Inflammatory macrophage treated with lipopolysaccharide for 4 hours (primary cell): ENCODE measurements at places on chromosomes 6 and 20.

GRCh38 chr6:155190677-155191076 is 73.1 kb upstream of the CLDN20 start:
- no peak for DNase-seq

GRCh38 chr20:17172836-17173516 is 53.9 kb upstream of the PCSK2 start:
- DNase-seq: no peak

DNA sequence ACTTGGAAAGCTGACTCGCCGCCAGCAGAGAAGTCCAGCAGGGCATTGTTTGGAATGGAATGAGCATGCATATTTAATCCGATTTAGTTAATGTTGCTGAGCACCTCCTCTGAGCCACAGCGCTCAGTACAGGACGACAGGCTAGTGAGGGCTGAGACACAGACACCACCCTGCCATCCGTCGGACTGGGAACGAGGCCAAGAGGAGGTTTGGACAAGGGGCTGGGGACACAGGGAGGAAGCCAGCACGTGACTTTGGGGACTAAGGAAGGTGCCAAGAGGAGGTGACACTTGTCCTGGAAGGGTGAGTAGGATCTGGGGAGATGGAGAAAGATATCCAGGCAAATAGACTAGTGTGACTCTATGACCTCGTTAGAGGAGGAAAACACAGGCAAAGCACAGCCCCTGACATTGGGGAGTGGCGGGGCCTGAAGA is 152.5 kb upstream of the ECI2 start:
- no peak for DNase-seq

GRCh38 chr6:46221222-46221793 is 50.5 kb upstream of the ENPP5 start:
- DNase-seq: peak; percentile 53

- DNase-seq: no peak
Measured at GRCh38 chr20:58710481-58711265, 18.1 kb downstream of the NPEPL1 start.

DNA sequence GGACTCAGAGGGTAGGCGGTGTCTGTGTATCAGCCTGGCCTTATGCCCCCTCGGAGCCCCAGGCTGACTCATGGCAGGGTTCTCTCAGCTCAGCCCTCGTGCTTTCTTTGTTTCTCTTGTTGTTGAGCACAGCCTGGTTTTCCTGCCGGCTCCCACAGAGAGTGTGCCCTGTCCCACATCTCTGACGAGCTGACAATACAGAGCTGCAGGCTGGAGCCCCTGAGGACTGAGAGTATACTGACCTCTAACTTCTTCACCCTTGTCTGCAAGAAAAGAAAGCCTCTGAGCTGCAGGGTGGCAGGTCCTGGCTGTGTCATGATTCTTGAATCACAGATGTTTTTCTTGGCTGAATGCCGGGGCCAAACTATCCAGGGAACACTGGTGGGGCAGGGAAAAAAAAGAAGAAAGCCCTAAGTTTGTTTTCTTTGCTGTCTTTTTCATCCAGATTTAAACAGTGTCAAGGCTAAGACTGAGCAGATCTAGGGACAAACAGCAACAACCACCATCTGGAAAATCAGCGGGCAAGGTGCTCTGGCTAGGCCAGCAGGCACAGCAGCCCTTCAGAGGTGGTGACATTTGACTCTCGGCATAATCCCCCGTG is 63.3 kb upstream of the ZNF133 start:
- DNase-seq: no peak

DNA sequence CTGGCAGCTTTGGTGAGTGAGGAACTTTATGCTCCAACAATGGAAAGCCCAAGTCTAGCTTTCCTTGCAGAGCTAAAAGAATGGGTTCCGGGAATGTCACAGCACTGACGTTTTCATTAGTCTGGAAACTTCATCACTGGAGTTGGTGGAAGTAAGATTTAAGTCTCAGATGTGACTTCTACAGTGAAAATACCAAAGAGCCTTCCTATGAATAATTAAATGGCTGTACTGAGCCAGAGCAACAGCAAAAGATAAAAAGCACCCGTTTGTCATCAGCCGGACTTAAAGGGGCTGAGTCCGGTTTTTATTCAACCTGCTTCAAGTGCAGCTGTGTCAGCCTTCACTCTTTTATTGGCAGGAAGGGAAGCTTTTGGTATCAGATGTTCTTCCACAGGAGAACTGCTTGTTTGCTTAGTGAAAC is 46.5 kb upstream of the SHLD1 start:
- DNase-seq: no peak

DNA sequence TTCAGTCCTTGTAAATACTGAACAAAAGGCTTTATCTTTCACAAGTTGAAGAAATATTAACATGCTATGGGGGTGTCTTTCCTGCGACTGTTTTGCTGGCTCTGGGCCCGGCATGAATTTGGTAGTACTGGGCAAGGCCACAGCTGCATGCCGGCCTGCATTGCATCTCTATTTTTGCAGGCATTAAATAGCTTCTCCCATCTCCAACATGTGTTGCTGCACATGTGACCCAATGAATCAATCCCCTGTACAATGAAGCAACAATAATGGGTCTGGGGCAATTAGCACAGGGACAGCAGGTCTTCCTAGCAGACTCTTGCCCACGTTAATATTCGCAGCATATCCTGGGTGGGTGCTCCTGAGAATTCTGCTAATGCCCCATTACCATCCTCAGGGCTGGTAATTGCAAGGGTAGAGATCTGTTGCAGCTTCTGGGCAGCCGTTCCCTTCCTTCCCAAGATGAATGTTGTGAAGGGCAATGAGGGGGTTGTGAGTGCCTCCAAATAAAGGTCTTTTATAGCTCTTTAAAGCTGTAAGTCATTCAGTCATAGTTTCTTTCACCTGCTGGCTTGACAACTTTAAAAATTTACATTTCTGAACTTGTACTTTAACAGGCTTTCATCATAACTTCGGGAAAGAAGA is 24.3 kb upstream of the CDYL start:
- DNase-seq: no peak

GRCh38 chr6:105077596-105078385 is 102.0 kb downstream of the POPDC3 start:
- peak; percentile 36 for DNase-seq

DNA sequence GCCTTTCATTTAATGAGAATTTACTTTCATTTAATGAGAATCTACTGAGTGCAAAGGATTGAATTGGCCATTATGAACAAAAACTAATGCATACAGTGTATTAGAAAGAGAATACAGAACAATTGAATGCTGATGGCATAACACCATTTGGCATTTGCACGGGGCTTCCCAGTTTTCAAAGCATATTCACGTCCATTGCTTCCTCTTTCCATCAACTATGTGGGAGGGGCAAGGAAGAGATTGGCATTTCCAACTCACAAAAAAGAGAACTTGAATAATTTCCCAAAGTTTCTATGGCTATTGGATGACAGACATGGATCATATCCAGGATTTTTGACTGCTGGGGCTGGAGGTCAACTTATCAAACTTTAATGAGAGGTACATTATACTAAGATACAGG is 23.2 kb upstream of the ARG1 start:
- peak; percentile 32 for DNase-seq

DNA sequence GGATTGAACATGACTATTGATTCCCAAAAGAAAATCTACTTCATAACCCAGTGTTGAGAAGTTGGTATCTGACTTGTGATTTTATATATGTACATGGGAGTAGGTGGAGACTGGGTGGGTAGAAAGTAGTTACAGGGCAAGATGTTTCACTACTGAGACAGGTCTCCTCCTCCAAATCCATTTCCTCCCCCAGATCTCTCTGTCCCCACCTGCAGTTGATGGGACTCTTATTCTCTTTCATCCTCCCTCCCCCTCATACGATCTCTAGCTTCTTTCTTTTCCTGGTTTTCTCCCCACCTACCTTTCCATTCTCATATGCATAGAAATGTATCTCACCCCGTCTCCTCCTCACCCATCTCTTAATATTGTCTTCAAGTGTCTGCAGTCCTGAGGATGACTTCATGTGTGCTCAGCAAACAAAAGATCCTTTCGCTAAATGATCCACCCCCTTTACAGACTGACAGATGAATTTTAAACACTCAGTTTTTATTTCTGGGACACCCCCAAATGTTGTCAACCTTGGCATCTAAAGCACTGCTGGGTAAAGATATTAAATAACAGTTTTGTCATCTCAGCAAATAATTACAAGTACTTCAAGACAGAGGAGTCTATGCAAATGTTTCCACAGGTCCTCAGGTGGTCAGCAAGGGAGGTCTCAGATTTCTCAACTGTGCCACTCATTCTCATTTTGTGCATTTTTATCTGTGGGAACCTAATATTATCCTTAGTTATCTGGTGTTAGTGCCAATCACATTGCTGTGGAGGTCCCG is 18.7 kb upstream of the HECA start:
- no peak for DNase-seq

DNA sequence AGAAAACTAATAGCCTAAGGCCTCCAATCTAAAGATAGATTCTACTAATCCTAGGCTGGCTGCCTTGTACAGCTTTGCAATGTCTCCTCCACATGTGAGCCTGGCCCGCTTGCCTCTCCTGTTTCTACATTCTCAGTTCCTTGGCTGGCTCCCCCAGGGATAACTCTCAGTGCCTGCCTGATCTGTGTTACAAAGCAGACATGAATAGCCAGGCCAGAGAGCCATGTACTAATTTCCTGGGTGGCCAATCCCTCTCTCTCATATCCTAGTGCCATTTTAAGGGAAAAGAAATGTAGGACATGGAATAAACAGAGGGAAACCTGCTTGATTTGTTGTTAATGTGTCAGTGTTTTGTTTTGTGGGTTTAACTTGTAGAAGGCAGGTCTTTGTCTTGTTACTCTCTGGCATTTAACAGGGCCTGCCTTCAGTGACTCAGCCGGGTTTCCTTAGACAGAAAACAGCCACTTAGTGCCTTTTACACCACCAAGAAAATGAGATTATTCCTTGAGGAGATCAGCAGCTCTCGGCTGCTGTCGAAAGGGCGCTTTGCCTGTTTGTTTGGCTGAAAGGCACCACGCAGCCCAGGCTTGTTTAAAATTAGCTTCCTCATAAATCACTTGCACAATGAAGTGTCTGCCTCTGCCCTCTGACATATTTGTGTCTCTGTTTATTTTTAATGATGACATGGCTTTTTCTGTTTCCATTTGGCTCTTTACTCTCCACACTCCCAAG is 702.7 kb downstream of the MAFB start:
- peak; percentile 43 for DNase-seq

GRCh38 chr6:20661721-20662120 is 127.5 kb downstream of the CDKAL1 start:
- DNase-seq: peak; percentile 9

DNA sequence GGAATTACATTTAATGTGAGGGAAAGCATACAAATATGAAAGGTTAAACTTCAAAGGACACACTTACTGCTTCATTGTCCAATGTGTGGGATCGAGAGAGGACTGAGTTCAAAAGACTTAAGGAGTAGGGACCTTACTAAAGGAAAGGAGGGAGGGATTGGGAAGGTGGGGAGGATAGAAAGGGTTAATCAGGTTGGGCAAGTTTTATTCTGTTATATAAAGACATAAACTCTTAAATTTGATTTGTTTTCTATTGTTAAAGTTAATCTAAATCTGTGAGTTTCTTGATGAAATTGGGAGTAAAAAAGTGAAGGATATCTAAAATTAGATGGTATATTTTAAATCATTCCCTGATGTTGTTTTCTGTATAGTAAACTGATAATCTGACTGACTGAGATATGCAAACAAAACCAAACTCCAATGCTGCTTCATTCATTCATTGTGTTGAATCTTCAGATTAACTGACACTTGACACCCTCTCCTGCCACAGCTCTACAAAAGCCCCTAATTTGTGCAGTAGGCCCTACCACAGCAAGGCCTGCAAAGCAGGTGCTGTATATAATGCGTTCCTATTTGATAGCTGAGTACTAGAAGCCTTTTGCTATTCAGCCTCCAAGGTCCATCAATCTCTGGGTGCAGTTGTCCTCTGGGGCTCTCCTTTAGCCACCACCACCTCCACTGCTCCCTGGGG is 1.3 kb upstream of the UBE2J1 start:
- DNase-seq: no peak

- peak; percentile 73 for DNase-seq
Measured at GRCh38 chr6:159104163-159104925, 59.6 kb upstream of the TAGAP start.

DNA sequence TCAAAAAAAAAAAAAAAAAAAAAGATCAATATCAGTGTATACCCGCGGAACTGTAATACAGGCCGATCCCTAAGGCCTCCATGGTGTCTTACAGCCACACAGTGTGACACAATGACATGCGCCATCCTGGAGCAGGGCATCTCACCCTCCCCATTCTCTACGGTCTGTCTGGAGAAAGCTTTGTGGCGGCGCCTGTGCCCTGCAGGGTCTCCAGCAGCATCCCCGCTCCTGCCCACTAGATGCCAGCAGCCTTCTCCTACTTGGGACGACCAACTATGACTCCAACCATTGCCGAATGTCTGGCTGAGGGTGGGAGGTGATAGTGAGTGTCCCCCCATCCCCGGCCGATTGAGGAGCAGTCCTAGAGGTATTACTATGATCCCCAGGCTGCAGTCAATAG is 558.8 kb upstream of the AGPAT4 start:
- DNase-seq: no peak

- no peak for DNase-seq
Measured at GRCh38 chr6:23180504-23181293, 611.3 kb downstream of the HDGFL1 start.

- peak; percentile 31 for DNase-seq
Measured at GRCh38 chr6:52063584-52064344, 23.6 kb downstream of the PKHD1 start.

GRCh38 chr6:112634376-112634775 is 287.2 kb downstream of the RFPL4B start:
- no peak for DNase-seq

DNA sequence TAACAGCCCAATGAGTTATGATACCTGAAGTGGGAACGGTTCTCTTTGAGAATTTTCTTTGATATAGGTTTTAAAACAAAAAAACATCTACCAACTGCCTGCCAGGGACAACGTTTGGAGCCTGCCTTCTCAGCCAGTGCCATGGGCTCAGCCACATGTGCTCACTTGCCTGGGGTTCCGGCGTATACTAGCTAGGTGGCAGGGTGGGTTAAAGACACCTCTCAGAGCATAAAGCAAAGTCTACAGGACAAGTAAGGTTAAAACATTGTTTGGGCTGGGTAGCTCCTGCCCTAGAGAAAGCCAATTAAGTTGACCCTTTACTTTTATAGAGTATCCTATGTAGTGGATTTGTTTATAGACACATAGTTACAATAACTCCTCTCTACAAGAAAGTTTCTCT is 38.0 kb upstream of the SCGN start:
- DNase-seq: no peak

GRCh38 chr6:130412556-130413290 is 46.9 kb downstream of the TMEM200A start:
- no peak for DNase-seq

GRCh38 chr6:114375541-114376192 is 32.8 kb upstream of the HS3ST5 start:
- no peak for DNase-seq

DNA sequence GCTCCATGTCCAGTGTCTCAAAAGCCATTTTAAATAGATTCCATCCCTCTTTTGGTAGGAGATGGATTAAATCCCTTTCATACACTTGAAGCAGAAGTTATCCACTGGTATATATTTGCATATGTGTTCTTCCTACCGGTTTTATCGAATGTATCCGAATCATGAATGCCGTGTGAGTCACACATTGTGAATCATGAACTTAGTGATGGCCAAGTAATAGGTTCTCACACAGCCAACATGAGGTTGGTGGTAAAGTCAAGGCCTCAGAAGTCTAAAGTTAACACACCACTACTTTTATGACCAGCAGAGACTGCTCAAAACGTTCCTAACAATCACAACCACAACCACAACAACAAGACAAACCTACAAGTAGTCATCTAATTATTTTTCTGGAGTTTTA is 345.5 kb downstream of the THBS2 start:
- no peak for DNase-seq

GRCh38 chr6:158536084-158536890 is 23.6 kb upstream of the TMEM181 start:
- DNase-seq: peak; percentile 79

GRCh38 chr6:7290079-7290478 is 22.9 kb downstream of the SSR1 start:
- DNase-seq: no peak
